Activated naive CD4-positive, alpha-beta T cell (primary cell): ENCODE measurements at places on chromosomes 7 and 10.

GRCh38 chr7:5797716-5798115 is 16.3 kb upstream of the RNF216 start:
- DNase-seq, result no peak

GRCh38 chr7:11192506-11192905 is 218.8 kb downstream of the PHF14 start:
- DNase-seq, result no peak

GRCh38 chr10:26857991-26858706 is 2.6 kb downstream of the ABI1 start:
- no peak for DNase-seq

DNA sequence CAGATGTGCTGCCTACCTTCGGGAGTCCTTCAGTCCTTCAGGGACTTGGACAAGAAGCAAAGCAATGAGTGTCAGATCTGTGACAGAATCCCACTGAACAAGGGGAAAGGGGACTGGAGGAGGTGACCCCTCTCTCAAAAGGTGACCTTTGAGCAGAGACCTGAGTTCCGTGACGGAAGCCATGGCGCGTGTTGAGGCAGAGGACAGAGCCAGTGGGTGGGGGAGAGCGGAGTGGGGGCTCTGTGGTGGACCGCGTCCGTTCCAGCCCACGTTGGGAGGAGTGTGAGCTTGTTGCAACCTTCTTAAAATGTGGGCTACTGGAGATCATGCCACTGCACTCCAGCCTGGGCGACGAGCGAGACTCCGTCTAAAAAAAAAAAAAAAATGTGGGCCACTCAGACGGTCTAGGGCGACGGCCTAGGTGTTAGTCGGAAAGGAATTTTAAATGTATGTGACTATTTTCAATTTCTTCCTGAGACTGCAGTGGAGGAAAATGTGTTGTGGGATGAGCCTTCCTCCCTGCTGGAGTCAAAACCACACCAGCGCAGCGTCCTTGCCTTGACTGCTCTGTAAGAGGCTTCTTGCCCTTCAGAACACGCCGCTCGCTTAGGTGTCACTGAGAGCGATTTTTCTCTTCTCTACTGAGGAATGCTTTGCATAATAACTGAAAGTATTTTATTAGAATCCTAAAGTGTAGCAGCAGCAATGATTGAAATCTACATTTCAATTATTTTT is 272.7 kb downstream of the CELF2 start:
- no peak for DNase-seq

DNA sequence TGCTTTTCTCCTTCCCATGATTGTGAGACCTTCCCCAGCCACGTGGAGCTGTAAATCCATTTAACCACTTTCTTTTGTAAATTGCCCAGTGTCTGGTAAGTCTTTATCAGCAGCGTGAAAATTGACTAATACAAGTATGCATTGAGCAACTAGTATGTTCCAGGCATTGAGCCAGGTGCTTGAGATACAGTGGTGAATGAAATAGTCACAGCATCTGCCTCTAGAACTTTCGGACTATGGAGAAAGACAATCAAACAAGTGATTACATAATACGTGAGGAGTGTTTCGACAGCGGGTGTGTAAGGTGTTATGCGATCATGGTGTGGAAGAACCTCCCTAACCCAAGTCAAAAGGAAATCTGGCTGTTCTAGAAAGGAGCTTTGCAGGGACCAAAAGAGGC is 21.6 kb upstream of the NUP205 start:
- no peak for DNase-seq

DNA sequence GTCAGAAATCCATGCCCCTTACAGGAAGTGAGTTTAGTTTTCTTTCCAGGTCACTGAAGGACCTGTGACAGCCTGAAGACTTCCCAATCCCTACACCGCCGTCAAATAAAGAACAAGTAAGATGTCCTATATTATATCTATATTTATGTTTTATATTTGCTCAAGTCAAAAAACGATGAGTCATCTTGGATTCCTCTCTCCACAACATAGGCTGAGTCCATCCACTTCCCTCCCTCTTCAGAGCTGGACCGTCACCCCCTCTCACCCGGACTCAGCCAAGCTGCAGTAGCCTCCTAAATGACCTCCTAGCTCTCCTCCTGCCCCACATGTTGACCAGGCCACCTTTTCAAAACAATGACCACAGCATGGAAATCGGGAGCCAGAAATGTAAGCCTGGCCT is 53.5 kb downstream of the GLI3 start:
- DNase-seq, result no peak

DNA sequence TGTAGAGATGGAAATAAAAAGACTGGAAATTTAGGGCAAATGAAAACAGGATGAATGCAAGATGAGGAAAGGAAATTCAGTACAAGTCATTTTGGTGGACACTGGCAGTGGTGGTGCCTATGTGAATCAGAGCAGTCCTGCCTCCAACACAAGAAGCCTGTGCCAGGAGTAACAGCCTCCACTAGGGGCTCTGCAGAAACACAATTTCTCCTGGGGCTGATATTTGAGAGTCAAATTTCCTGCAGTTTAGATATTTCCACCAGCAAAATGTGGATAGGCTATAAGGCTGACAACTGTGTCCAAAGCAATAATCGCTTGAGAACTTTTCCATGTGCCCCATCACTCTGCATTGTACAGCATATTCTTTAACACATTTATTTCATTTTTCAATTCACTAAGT is 4.7 kb upstream of the PLXDC2 start:
- DNase-seq, result no peak

DNA sequence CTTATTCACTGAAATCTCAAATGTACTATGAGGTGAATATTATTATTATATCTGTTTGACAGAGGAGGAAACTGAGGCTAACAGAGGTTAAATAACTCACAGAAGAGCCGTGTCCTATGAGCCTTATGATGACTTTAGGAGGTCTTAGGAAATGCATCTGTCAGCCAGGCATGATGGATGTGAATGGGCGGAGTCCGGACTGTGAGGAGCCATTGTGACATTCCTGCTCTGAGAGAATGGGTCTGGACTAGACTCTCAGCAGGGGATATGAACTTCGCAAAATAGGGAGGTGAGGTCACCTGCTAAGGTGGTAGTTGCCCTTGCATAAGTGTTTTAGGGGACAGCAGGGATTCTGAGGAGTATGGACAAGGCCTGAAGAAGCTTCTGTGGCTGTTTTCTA is 153.6 kb downstream of the TMEM178B start:
- DNase-seq, result no peak

DNA sequence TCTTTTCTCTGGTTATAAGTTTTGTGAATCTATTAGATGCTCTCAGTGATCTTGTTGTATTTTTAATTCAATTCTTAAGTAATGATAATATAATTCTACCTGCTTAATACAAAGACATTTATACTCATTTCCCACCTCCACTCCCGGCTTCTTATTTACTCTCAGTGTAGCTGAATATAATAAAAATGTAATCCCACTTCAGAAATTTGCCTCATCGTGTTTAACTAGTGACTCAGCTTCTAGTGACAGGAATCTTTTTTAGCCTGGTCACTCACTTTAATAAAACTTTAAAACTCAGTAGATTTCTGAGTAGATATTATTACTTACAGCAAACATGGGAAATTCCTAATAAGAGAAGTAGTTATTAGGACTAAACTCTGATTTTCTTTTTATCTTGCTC is 1506.2 kb upstream of the LRRTM3 start:
- no peak for DNase-seq

DNA sequence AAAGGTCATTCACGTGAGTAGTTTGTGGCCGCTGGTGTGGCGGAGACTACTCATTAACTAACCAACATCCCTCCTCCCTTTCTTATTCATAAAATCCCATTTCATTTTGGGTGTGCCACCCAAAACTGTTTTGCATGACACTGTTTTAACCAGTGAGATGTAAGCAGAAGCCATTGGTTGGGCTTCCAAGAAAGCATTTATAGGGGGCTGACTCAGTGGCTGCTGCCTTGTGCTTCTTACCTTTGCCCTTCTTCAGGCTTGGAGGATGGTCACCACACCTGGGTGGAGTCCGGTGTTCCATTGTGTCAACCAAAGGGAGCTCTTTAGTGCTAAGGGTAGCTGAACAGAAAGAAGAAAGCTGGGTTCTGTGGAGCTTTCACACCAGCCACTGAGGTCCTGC is 37.2 kb upstream of the EPC1 start:
- DNase-seq, result no peak

GRCh38 chr7:77837275-77837674 is 38.7 kb downstream of the PHTF2 start:
- no peak for DNase-seq

DNA sequence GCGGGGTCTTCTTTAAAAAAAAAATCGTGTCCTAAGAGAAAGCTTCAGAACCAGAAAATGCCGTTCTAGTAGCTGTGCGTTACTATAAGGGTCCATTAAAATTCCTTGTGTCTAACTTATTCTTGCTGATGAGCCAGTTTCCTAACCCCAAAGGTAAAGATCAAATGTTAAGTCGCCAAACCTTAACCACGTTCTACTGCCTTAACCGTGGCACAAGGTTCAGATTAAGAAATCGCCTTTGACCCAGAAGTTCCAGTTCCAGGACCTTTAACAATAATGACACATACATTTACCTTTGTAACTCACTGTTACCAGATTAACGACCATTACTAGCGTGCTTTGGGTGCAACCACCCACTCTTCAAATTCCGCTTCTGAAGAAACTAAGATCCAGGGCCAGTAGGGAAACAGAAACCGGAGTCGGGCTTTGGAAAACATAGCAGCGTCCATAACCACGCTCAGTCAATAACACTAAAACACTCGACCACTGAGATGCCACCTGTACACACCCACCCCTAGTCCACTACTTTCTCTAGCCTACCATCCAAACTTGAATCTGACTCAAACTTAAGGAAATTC is 620 bp downstream of the BET1 start:
- no peak for DNase-seq

DNA sequence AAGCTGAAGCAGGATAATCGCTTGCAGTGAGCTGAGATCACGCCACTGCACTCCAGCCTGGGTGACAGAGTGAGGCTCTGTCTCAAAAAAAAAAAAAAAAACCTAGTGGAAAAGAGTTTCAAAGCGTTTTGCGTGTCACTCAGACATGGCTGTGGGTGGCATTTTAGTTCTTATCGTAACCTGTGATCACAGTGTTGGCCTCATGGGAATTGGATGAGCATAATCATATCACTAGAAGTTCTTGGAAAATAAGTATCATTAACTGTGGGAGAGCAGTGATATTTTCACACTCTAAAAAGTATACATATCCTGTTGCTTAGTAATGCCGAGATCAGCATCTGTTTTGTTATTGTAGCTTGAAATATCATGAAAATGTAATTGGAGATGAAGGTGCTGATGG is 92.6 kb downstream of the CREM start:
- no peak for DNase-seq

GRCh38 chr10:103763374-103764202 is 91.8 kb downstream of the SH3PXD2A start:
- no peak for DNase-seq

DNA sequence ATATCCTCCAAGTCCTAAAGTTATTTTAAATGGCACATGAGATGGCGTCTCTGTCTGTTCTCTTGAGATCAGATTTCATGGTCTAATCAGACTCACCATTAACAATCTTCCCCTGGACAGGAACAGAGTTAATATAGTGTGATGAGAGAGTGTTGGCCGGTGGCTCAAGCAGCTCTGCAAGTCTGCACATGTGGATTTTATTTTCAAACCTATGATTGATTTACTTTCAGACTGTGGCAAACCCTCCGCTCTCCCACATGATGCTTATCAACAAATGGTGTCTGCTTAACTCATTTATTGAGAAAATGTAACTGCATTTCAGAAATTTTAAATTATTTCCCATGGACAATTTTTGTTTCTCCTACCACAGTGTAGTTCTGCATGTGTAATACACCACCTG is 46.5 kb upstream of the HGF start:
- DNase-seq, result no peak

DNA sequence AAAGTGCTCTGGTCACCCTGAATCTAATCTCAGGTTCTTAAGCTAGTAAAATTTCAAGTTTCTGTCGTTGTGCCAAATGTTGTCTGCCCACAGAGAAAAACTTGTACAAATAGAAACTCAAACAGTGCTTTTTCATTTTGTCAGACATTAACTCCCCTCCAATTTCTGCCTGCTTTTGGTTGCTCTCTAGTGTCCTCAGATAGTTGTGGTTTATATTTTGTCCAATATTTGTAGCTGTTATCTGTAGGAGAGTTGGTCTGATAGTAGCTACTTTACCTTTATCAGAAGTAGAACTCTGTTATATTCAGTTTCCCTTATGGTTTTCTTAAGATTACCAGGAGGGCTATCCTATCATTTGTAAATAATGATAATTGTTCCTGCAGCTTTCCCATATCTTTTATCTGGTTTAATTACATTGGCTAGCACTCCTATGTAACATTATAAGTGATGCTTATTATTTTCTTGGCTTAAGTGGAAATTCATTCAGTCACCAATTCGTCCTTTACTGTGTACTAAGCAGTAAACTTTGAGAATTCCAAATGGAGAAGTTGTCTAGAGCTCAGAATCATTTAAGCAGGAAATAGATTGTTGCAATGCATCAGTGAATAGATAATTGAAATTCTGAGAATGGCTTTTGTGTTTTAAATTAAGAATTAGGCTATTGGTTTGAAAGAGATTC is 91.0 kb downstream of the ANKIB1 start:
- no peak for DNase-seq

DNA sequence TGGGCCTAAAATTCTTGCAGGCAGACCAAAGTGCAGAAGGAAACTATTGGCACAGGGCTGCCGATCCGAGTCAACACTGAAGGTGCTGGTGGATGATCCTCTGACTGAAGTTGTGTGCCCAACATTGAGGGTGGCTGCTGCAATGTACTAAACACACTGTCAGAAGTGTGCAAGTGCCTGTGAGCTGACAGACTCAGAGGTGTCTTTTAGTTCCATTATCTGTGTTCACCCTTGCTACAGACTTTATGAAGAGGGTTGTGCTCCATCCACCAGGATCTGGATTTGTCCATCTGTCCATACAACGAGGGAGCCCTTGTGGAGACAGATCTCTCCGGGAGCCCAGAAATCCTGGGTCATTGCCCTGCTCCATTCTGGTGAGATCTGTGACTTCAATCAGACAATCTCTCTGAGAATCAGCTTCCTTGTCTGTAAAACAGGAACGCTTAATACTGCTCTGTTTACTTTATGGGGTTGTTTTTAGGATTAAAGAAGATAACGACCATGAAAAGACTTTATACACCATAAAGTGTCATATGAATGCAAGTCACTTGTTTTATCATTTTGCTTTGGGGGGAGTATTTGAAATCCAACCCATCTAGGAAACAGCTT is 9.5 kb upstream of the TRPV6 start:
- no peak for DNase-seq

DNA sequence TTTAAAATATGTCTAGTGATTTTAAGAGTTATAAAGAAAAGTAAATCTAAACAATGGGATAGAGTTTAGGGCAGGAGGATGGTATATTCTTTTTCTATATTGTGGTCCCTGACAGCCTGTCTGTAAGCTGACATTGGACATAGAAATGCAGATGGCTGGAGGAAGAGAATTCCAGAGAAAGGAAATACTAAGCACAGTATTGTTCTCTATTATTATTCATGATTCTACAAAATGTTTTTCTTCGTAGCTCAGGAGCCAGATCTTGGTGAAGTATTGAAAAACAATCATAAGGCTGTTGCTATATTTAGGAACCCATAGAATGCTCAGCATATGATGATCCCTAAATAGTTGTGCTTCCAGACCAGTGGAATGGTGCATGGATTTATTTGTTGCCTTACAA is 117.0 kb upstream of the FAM3C start:
- no peak for DNase-seq
